RWPE2 (cell line): ENCODE measurements at places on chromosomes 2 and 18.

GRCh38 chr2:188437537-188437936, 145.9 kb downstream of the GULP1 start:
- no peak for DNase-seq

DNA sequence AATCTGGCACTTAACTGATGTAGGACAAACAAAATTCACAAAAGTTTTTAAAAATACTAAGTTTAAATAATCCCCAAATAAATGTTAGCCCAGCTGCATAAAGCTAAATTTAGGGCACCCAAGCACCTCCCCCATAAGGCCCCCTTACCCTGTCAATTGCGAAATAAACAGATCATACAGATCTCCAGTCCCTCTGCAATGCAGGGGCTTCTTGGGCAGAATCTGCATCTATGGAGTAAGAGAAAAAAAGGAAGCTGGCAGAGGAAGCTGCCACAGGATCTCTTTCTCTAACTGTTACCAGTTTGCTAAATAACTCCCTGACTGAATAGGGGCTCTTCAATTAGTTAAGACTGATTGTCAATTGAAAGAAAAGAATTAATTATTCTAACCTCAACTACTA, 117.7 kb downstream of the MEMO1 start:
- DNase-seq = no peak

- DNase-seq = no peak
Measured at GRCh38 chr18:78906066-78906465, 73.6 kb upstream of the SALL3 start.

DNA sequence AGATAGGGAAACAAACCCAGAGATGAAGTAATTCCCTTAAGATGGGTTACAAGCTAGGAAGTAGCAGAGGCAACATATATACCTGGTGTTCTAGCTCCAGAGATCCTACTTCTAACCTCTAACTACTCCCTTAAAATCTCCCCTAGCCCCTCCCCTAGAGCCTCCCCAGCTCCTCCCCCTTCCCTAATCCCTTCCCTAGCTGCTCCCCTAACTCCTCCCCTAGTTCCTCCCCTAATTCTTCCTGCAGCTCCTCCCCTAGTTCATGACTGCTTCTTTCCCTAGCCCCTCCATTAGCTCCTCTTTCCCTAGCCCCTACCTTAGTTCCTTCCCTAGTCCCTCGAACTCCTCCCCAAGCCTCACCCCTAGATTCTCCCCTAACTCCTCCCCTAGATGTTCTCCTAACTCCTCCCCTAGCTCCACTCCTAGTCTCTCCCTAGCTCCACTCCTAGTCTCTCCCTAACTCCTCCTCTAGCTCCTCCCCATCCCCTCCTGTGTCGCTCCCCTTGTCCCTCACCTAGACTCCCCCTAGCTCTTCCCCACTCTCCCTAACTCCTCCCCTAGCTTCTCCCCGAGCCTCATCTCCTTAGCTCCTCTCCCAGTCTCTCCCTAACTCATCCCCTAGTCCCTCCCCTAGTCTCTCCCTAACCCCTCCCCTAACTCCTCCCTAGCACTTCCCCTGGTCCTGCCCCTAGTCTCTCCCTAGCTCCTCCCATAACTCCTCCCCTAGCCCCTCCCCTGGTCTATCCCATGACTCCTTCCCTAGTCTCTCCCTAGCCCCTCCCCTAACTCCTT, 108.9 kb downstream of the CD226 start:
- DNase-seq = no peak

- no peak for DNase-seq
Measured at GRCh38 chr2:150090031-150090430, 397.4 kb downstream of the RND3 start.

DNA sequence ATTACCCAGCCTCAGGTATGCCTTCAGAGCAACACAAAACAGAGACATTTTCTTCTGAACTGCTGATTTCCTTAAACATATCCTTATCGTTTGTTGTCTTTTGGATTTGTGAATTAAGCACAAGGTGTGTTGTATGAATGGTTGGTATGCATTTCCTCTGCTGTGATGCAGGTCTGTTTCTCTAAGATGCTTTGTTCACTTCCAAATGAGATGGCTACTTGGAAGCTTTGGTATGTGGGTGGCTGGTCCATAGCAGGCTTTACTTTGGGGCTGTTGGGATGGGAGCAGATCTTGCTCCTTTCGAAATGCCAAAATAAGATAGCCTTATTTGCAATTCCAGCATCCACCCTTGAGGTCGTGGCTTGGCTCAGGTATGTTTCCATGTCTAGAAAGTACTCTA, 257.2 kb downstream of the INSIG2 start:
- no peak for DNase-seq

DNA sequence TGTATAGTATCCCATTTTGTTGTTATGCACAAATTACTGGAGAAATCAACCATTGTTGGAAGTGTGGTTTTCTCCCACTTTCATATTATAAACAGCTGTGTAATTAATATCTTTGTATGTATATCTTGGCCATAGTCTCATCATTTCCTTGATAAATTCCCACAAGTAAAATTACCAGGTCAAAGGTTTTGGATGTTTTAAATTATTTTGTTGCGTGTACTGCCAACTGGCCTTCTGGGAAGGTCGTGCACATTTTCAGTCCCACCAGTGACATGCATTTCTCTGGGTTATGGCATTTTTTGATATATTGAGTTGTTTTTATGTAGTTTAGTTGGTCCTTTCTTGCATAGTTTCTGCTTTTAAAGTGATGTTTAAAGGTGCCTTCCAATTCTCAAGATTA, 41.5 kb downstream of the TSHZ1 start:
- no peak for DNase-seq

GRCh38 chr2:134258684-134259388, 5.0 kb downstream of the MGAT5 start:
- DNase-seq = no peak

- no peak for DNase-seq
Measured at GRCh38 chr2:221399183-221399582, 172.9 kb downstream of the EPHA4 start.

GRCh38 chr2:113058411-113058994, 495 bp upstream of the IL36RN start:
- DNase-seq = no peak

- no peak for DNase-seq
Measured at GRCh38 chr2:62966991-62967390, 83.6 kb upstream of the OTX1 start.
